Epithelial cell of esophagus (primary cell): ENCODE measurements at places on chromosomes 2 and 18.
A peak's percentile ranks its signal among the peaks of the same experiment; 100 is the strongest.

- DNase-seq = no peak
Observed at GRCh38 chr2:85064927-85065577, 68.1 kb upstream of the TCF7L1 start.

- DNase-seq = peak; percentile 52
Observed at GRCh38 chr2:10141736-10142639, 19.4 kb downstream of the RRM2 start.

GRCh38 chr2:73013936-73014335 lies 57.6 kb downstream of the SFXN5 start:
- DNase-seq = peak; percentile 61

- DNase-seq = no peak
Observed at GRCh38 chr18:33578518-33579348, 714 bp downstream of the ASXL3 start.

DNA sequence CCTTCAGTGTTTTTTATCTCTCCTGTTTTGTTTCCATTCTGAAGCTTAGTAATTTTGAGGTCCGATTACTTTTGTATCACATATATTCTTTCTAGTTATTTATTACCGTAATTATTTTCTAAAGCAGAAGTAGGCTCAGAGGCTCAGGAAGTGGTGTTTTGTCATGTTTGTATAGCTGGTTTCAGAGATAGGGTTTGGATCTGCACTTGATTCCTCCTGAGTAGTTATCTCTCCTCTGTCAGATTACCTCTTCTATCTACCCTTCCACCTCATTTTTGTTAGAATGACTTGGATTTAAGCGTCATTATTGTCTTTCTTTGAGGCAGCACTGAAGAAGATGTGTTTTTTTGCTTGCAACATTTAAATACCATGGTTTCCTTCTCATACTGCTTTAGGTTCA lies 95.4 kb downstream of the MTA3 start:
- no peak for DNase-seq

DNA sequence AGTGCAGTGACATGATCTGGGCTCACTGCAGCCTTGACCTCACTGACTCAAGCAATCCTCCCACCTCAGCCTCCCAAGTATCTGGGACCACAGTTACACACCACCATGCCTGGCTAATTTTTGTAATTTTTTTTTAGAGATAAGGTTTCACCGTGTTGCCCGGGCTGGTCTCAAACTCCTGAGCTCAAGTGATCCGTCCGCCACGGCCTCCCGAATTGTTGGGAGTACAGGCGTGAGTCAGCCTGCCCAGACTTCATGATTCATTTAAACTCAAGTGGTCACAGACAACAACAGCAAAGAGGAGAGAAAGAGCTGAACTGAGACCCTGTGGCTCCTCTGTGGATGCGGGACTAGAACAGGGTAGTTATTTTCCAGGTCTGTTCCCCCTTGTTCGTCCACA lies 83.0 kb downstream of the TSHZ1 start:
- DNase-seq = peak; percentile 73

DNA sequence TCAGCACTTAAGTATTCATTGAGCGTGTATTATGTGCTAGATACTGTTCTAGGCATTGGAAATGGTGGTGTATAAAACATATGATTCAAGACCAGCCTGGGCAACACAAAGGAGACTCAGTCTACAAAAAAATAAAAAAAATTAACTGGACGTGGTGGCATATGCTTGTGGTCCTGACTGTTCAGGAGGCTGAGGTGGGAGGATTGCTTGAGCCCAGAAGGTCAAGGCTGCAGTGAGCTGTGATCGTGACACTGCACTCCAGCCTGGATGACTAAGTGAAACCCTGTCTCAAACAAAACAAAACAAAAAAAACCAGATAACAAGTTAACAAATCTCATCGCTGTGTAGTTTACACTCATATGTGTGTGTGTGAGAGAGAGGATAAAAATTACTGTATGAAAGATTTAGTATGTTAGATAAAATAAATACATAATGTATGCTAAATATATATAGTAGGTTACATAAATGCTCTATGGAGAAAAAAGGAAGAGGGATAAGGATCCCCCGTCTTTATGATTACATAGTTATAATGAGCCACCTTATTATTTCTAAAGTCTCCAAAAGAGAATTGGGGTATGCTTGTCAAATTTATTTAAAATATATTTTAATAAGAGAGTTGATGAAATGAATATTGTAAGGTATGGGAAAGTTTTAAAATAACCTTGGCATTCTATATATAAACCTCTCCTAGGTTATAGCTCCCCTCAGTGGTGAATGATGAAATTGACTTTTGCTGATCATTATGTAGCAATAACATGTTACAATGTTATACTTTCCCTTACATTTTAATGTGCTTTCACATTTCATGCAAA lies 69.2 kb downstream of the EHBP1 start:
- DNase-seq = peak; percentile 60

DNA sequence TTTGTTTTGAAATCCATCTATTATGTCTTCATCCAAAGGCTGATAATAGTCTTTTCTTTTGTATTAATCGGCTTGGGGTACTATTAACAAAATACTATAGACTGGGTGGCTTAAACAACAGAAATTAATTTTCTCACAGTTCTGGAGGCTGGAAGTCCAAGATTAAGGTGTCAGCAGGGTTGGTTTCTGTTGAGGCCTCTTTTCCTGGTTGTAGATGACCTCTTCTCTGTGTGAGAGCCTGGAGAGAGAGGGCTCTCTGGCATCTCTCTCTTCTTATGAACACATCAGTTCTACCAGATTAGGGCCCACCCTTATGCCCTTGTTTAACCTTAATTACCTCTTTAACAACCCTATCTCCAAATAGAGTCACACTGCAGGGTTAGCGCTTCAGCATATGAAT lies 14.2 kb upstream of the KCTD1 start:
- no peak for DNase-seq
